ENCODE measurements at places on chromosomes 11 and 22. TPM values are rescaled to one million over a fixed set of nuclear protein-coding genes. Genes with fewer than 3 reads are reported as not detected.

Gene MLC1
- 0.68 TPM for total RNA-seq

Gene MAPK8IP1
- 2.8 TPM for total RNA-seq

Gene KRTAP5-7
- total RNA-seq: 0.21 TPM

Gene HIC2
- total RNA-seq: 1.6 TPM

Gene SCGB1C1
- not detected for total RNA-seq

Gene PTPRCAP
- total RNA-seq: 2.8 TPM

Gene CD3D
- 0.64 TPM for total RNA-seq

Gene MS4A4E
- 1.1 TPM for total RNA-seq

Gene AGBL2
- total RNA-seq: 2.7 TPM

DNA sequence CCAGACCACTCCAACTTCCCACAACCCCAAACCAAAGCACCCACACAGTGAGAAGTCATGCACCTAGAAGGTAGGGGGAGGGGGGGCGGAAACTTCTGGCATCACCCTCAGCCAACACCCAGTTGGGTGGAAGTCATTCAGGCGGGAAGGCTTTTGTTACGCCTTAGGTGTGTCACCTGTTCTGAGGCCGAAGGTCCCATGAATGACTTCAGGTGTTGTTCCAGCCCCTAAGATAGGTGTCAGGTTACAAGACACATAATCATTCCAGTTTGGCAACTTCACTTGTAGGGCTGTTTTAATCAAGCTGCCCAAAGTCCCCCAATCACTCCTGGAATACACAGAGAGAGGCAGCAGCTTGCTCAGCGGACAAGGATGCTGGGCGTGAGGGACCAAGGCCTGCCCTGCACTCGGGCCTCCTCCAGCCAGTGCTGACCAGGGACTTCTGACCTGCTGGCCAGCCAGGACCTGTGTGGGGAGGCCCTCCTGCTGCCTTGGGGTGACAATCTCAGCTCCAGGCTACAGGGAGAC, at the start of gene TMPRSS4:
Gene TMPRSS4, plus strand, starts transcription at position 325 of the 528 bp plus-strand sequence. CDS start 225 bp downstream, outside the sequence.
- no peaks in the 10 kb centered on the region for H3K36me3 ChIP-seq
- no peaks in the 10 kb centered on the region for H3K4me1 ChIP-seq
- H3K4me3 ChIP-seq: no peak within 1 kb of the TSS
- no peaks in the 10 kb centered on the region for H3K27me3 ChIP-seq
- H3K27ac ChIP-seq: no peak within 1 kb of the TSS
- DNase-seq: no peak

DNA sequence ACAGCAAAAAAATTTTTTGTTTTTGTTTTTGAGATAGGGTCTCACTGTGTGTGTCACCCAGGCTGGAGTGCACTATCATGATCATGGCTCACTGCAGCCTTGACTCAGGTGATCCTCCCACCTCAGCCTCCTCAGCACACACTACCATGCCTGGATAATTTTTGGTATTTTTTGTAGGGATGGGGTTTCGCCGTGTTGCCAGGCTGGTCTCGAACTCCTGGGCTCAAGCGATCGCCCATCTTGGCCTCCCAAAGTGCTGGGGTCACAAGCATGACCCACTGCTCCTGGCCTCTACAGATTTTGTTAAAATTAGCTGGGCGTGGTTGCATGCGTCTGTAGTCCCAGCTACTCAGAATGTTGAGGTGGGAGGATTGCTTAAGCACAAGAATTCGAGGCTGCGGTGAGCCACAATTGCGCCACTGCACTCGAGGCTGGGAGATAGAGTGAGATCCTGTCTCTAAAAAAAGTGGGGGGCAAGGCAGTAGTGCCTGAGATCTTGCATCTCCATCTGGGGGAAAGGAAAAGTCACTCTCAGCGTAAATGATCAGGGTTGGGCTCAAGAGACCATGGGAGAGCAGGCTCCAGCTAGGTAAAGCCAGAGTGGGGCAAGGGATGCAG, 10.6 kb upstream of the DGKZ start:
- peaks cover 16% of the 10 kb centered on the region for H3K27me3 ChIP-seq
- no peak for DNase-seq
- no peaks in the 10 kb centered on the region for H3K4me1 ChIP-seq
- no peak overlapping the region for H3K27ac ChIP-seq

GRCh38 chr22:38513063-38513462, 7.0 kb upstream of the DDX17 start:
- no peak for DNase-seq
- H3K27me3 ChIP-seq: no peaks in the 10 kb centered on the region
- H3K36me3 ChIP-seq: no peaks in the 10 kb centered on the region
- no peaks in the 10 kb centered on the region for H3K4me1 ChIP-seq

DNA sequence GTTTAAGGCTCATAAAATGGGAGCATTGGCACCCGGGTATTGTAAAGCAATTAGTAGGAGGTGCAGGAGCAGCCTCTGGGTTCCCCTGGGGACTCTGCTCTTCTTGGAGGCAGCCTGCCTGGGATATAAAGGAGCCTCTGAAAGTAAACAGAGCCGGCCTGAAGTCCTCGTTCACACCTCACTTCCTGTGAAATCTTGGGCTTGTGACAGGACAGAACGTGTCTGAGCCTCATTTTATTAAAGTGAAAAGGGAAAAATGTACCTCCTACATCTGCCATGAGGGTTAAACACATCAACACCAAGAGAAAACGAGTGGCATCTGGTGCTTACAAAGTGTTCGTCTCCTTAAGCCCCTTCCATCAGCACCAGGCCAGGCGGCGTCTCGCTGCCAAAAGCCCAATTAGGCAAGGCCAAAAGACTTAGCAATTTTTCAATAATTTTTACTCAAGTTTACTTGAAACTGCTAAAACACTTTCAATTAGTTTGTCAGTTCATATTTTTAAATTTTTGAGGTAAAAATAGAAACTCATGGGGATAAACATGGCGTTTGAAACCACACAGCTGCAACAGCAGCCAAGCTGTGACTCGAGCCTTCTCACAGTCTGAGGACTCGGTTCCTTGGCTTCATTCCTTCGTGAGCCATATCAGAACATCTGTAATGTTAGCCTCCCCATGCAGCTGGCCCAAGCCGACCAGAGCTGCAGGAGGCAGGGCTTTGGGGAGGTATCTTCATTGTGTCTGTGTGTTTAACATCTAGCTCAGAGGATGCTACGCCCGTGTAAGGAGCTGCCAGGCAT, 33.6 kb downstream of the MAP6 start:
- H3K36me3 ChIP-seq: no peaks in the 10 kb centered on the region
- no peak for DNase-seq
- H3K4me1 ChIP-seq: no peaks in the 10 kb centered on the region
- H3K27ac ChIP-seq: no peak overlapping the region
- H3K27me3 ChIP-seq: no peaks in the 10 kb centered on the region

- no peak overlapping the region for H3K27ac ChIP-seq
- H3K27me3 ChIP-seq: no peaks in the 10 kb centered on the region
- no peaks in the 10 kb centered on the region for H3K4me1 ChIP-seq
- no peaks in the 10 kb centered on the region for H3K36me3 ChIP-seq
Measured at GRCh38 chr11:94932503-94932902, 40.9 kb downstream of the CWC15 start.

DNA sequence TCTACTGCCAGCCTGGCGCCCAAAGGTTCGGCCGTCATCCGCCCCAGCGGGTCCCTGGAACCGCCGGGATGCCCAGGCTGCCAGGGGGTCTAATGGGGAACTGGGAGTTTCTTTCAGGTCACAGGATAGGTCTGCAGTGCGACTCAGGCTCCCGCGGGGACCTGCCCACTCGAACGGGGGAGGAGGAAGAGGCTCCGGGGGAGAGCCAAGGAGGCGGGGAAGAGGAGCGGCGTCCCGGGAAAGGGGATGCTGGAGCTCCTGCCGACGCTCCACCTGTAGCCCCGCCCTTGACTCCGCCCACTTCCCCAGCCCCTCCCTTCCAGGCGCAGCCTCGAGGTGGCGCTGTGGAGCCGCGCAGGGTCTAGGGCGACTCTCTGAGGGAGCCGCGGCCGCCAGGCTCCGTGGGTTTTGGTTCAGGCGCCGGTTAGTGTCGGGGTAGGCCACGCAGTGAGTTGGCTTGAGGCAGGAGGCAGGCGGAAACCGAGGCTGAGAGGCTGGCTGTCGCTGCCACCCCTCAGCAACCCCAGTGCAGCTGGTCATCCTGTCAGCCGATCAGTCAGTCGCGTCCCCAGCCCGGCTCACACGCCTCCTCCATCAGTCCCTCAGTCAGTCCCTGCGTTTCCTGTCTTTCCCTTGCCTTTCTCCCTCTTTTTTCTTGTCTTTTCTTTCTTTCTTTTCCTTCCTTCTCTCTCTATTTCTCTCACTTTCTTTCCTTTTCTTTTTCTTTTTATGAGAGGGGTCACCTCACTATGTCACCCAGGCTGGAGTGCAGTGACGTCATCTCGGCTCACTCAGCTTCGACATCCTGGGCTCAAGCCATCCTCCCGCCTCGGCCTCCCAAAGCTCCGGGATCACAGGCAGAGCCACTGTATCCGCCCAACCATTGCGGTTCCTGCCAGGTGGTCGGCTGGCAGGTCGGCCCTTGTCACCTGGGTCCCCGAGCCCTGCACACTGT, 26.4 kb downstream of the YWHAH start:
- peak overlapping the region; percentile 47 for H3K4me3 ChIP-seq
- peak; percentile 89 for DNase-seq
- H3K27ac ChIP-seq: no peak overlapping the region
- H3K36me3 ChIP-seq: no peaks in the 10 kb centered on the region

DNA sequence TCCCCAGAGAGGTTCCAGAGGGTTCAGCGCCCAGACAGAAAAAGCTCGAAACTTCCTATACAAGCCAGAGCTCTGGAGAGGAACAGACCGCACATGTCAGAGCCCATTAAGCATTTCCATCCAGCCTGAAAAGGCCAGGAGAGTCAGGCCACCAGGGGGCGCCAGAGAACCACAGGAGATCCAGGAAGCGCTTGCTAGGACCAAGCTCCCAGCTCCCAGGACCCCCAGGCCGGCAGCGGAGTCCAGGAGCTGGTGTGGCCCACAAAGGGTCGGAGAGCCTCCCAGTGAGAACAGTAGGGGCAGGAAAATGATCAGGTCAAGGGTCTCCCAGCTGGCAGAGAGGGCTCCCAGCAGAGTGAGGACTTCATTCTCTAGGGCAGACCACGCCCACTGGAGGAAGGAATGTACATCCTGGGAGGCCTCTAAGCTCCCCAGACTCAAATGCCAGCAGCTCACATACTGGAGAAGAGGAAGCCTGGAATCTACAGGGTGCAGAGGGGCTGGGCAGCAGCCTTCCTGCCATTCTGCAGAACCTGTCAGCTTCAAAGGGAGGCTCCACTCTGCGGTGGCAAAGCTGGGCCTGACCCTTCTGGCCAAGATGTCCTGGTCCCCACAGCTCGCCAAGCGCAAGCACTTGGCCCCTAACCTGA, 2.1 kb upstream of the MEI1 start:
- H3K27me3 ChIP-seq: no peaks in the 10 kb centered on the region
- no peaks in the 10 kb centered on the region for H3K4me1 ChIP-seq
- peak overlapping the region; percentile 21 for H3K4me3 ChIP-seq

DNA sequence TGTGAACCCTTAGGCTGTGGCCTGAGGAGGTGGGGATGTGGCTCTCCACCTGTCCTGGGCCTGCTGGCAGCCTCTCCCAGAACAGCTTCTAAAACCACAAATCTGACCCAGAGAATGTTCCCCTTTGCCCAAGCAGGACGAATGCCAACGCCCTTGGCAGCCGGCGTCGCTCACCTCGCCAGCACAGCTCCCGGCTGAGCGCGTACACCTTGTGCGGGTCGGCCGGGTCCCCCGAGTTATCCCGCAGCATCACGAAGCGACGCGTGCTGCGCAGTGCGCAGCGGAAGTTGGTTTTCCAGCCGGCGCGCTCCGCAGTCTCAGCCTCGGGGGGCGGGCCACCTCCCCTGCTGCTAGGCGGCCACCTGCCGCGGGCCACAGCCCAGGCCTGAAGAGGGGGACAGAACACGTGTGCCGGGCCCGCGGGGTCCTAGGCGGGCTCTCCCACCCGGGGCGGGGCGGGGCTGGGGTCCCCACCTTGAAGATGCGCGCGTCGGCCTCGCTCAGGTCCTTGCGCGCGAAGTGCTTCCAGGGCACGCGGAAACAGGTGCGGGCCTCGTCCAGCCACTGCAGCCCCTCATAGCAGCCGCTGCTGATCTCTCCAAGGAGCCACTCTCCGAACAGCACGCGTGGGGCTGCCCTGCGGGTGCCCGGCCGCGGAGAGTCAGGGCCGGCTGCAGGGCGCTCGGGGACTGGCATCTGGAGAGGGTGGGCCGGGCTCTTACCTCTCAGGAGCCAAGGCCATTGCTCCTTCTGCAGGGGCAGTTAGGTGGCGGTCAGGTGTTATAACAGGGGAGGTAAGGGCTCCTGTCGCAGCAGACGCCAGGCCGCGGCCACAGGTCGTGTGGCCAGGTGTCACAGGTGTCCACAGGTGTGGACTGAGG, 887 bp downstream of the IRF7 start:
- DNase-seq: peak; percentile 90
- peak overlapping the region; percentile 82 for H3K27ac ChIP-seq
- H3K4me3 ChIP-seq: peak overlapping the region; percentile 73
- peaks cover 32% of the 10 kb centered on the region for H3K36me3 ChIP-seq

GRCh38 chr11:48129697-48130395, 86.8 kb upstream of the OR4B1 start:
- H3K27me3 ChIP-seq: no peaks in the 10 kb centered on the region
- no peaks in the 10 kb centered on the region for H3K36me3 ChIP-seq
- no peak for DNase-seq
- H3K4me1 ChIP-seq: no peaks in the 10 kb centered on the region
- no peak overlapping the region for H3K27ac ChIP-seq
- no peak overlapping the region for H3K4me3 ChIP-seq

Measured in right lobe of liver (tissue), 6 donors.